ENCODE measurements at places on chromosomes 6 and 20. TPM values are rescaled to one million over a fixed set of nuclear protein-coding genes. Genes with fewer than 3 reads are reported as not detected.

C6orf118 gene
- total RNA-seq = not detected

FAM217A gene
- total RNA-seq = not detected

ESR1 gene
- total RNA-seq = 0.47 TPM

FAM209B gene
- total RNA-seq = 0.45 TPM

RHAG gene
- not detected for total RNA-seq

E2F1 gene
- 80.8 TPM for total RNA-seq

DNA sequence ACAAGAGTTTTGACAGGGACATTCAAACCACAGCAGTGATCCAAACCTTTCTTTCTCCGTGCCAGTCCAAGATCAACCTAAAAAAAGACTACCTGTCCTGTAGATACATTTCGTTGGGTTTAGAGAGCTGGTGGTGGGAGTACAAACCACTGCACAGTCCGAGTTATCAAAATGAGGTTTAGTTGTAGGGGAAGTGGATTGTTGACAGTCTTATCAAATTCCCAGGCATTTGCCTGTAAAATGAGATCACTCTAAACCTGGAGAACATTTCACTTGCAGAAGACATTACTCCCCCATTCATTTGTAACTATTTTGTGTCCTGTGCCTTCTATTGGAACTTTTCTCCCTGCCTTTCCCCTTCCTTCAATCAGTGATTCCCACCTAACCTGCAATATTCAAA, 469.6 kb upstream of the JARID2 start:
- no peak overlapping the region for H3K27ac ChIP-seq
- H3K4me1 ChIP-seq = no peaks in the 10 kb centered on the region
- H3K36me3 ChIP-seq = no peaks in the 10 kb centered on the region
- DNase-seq = no peak
- no peak overlapping the region for H3K4me3 ChIP-seq

GRCh38 chr6:105077596-105078385, 102.0 kb downstream of the POPDC3 start:
- H3K27ac ChIP-seq = no peak overlapping the region
- H3K27me3 ChIP-seq = peaks cover 14% of the 10 kb centered on the region
- H3K4me3 ChIP-seq = no peak overlapping the region
- H3K36me3 ChIP-seq = no peaks in the 10 kb centered on the region
- no peak for DNase-seq

DNA sequence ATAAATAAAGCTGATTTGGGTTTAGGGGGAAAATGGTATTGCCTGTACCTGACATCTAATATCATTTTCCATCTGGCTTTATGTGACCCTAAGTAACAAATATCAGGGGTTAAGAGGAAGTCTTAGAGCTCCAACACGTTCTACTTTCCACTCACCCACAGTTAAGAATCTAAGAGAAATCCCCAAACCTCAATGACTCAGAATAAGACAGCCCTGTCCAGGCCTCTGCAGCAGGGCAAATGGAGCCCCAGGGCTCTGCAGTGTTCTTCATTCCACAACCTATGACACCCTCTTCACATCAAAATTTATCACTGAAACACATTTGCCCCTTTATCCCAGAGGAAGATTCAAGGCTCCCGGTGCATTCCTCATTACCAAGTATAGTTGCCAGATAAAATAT, 20.3 kb upstream of the TENT5A start:
- H3K36me3 ChIP-seq = no peaks in the 10 kb centered on the region
- no peak for DNase-seq
- H3K27ac ChIP-seq = no peak overlapping the region
- peaks cover 4% of the 10 kb centered on the region for H3K4me1 ChIP-seq
- H3K4me3 ChIP-seq = no peak overlapping the region

DNA sequence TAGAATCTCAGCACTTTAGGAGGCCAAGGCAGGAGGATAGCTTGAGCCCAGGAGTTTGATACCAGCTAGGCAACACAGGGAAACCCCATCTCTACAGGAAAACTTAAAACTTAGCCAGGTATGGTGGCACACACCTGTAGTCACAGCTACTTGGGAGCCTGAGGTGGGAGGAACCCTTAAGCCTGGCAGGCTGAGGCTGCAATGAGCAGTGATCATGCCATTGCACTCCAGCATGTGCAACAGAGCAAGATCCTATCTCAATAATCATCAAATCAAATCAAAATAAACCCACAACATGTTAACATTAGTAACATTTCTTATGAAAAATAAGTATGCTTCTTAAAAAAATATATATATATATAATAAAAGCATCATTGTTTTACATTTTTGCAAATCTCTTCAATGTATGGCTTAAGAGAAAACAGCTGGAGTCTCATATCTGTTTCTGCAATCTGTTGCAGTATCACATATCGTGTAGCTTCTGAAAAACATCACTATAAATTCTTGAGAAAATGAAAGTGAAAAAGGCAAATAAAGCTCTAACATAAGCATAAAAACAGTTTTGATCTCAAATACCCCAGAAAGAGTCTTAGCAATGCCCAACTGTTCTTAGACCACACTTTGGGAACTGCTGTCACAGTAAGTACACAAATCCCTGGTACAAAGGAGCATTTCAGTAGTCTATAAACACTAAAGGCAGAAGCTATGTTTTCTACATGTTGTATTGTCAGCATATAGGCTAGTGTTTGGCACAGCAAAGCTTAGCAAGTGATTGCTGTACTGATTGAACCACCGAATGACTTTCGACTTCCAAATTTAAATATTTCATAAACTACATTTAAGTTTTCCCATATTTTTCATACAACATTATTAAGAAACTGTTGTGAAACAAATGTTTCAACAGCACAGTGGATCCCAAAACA, 8.0 kb downstream of the MMUT start:
- no peak for DNase-seq
- peaks cover 22% of the 10 kb centered on the region for H3K36me3 ChIP-seq
- no peak overlapping the region for H3K27ac ChIP-seq
- H3K4me3 ChIP-seq = no peak overlapping the region
- H3K27me3 ChIP-seq = no peaks in the 10 kb centered on the region

GRCh38 chr6:159973406-159973805, 4.5 kb downstream of the IGF2R start:
- no peaks in the 10 kb centered on the region for H3K27me3 ChIP-seq
- H3K4me1 ChIP-seq = peaks cover 78% of the 10 kb centered on the region
- DNase-seq = no peak
- H3K4me3 ChIP-seq = no peak overlapping the region
- peak overlapping the region; percentile 37 for H3K27ac ChIP-seq
- peaks cover 22% of the 10 kb centered on the region for H3K36me3 ChIP-seq

DNA sequence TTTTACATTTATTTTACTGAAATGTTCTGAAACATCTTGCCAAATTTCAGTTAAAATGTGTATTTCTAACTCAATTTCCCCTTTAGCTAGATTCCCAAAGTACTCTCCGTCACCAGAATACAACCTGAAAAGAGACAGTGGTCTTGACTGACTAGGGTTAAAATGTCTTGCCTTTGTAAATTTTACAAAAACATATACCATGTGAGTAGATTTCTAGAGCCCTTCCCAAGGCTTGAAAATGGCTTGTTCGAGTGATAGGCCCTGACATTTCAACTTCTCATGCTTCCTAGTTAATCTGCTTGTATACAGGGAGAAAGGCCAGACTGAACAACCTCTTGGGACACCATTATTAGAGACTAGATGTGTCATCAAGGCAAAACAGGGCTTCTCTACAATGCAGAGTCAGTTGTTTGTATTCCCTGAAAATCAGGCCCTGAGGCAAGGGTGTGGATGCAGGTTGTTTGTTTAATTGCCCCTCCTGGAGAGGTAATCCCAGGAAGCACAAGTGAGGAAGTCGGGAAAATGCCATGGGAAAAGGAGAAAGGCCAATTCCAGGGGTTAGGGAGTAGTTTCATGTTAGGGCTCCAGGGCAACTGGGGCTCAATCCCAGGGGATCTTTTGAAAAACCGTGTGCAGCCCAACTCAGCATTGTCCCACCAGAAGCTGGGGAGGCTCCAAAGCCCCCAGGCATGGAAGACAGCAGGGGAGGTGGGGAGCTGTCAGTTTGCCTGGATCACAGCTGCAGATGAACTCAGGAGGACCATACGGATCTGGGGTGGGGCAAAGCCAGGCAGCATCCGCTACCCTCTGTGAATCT, 11.6 kb upstream of the TFB1M start:
- H3K27me3 ChIP-seq = peaks cover 7% of the 10 kb centered on the region
- no peak overlapping the region for H3K27ac ChIP-seq
- no peak for DNase-seq
- peaks cover 15% of the 10 kb centered on the region for H3K4me1 ChIP-seq
- H3K36me3 ChIP-seq = no peaks in the 10 kb centered on the region
- H3K4me3 ChIP-seq = no peak overlapping the region

DNA sequence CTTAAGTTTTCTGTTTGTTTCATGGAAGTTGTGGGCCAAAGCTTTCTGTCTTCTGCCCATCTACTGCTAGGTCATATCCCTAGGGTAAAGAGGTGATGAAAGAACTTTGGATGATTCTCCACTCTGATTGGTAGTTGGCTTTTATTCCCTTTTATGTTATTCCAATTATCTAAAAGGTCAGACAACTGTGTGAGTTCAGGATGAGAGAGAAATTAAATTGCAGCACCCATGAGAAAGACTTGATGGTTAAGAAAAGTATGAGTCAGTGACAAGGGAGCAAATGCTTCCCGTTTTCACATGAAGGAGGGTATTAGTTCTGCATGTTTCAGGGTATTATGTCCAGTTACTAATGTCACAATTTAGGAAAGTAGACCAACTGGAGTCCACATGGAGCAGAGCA, 136.3 kb downstream of the CD109 start:
- no peaks in the 10 kb centered on the region for H3K36me3 ChIP-seq
- H3K4me1 ChIP-seq = no peaks in the 10 kb centered on the region
- H3K27me3 ChIP-seq = no peaks in the 10 kb centered on the region
- DNase-seq = no peak
- H3K27ac ChIP-seq = no peak overlapping the region
- no peak overlapping the region for H3K4me3 ChIP-seq

DNA sequence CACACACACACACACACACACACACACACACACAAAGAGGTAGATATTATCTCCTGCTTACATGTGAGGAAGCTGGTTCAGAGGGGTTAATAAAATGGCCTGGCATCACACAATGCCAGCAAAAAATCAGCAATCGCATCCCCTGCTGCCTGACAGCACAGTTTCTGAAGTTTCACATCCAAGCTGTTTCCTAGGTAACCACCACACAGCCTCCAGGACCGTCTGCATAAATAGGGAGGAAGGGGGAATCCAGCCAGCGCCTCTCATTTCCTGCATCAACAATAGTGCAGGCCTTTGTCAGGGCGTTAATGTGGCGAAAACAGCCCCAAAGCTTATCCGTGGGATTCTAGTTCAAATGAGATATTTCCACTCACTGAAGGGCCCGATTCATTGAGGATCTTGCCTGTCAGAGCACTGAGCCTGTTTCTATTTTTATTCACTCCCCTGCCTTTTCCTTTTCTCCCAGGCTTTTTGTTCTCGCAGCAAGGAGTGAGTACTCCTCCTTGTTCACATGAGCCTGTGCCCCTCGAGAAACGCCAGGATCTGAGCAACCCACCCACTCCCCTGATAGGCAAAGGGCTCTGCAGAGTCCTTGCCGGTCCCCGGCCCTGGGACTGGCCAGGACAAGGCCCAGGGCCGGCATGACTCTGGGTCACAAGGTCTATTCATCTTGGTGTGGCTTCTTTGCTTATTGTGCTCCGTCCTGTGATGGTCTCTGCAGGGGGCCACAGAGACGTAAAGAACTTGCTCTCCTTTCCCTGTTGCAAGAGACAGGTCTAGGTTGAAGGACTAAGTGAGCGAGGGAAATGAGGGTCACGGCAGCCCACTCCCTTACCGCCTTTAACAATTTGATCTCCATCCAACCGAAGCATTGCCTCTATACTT, 32.7 kb downstream of the TUBB2B start:
- H3K27me3 ChIP-seq = peaks cover 4% of the 10 kb centered on the region
- no peaks in the 10 kb centered on the region for H3K4me1 ChIP-seq
- no peak for DNase-seq
- no peak overlapping the region for H3K27ac ChIP-seq

DNA sequence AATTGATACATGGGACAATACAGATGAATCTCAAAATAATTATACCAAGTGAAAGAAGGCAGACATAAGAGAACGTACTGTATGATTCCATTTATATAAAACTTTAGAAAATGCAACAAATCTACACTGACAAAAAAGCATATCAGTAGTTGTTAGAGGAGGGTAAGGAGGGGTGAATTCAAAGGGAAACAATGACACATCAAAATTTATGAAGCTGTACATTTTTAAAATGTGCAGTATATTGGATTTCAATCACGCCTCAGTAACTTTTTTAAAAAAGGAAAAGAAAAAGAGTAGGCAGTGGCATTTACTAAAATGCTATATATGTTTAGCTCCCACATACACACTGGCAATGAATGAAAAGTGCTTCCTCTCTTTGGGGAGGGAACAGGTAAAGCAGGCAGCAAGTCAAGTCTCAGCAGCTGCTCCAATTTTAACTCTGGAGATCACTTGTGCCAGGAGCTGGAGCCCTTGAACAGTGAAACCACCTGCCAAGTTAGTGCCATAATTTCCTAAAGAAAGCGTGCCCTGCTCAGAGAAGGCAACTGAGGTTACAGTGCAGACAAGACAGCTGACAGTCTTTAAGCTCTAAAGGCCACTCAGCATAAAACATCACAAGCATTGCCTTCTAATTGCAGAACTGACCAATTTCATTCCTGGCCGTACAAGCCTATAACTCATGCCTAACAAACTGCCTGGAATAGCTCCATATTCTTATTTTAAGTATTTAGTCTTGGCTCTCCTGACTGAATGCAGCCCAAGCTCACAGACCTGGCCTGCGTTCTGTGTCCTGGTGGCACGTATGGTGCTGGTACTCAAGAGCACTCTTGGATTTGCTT, 10.9 kb downstream of the FKBP1A start:
- no peak for DNase-seq

GRCh38 chr6:37540390-37540789, 40.7 kb upstream of the CCDC167 start:
- H3K36me3 ChIP-seq = no peaks in the 10 kb centered on the region
- H3K27ac ChIP-seq = no peak overlapping the region
- no peak overlapping the region for H3K4me3 ChIP-seq

DNA sequence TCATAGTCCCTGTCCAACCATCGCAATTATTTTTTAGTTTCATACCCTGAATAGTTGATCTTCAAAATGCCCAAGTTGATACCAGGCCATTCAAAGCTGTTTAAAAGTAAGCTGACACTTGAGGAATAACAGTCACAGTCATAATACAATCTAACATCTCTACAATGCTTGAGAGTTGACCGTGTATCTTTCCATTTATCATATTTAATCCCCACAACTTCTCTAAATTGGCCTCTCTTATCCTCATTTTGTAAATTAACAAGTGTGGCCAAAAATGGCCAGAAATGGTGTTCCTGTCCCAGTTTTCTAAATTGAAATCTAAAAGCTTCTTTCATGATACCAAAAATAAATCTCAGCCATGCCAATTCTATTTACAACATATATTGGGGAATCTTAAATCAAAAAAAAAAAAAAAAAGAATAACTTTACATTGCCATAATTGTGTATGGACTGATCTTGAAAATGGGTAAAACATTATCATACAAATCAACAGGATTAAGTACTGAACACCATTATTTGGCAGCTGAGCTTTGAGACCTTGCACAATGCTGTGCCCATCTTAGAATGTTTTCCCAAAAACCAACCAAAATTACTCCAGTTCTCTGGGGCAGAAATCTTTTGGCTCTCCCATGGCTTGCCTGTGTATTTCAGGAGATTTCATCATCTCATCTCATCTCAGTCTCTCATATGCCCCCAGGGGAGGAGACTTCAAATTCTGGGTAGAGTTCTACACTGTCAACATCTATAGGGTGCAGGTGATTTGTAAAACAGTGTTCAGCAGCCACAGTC, 448.7 kb upstream of the JARID2 start:
- H3K27ac ChIP-seq = no peak overlapping the region
- no peaks in the 10 kb centered on the region for H3K36me3 ChIP-seq
- H3K27me3 ChIP-seq = peaks cover 4% of the 10 kb centered on the region
- no peak overlapping the region for H3K4me3 ChIP-seq
- H3K4me1 ChIP-seq = no peaks in the 10 kb centered on the region

- H3K36me3 ChIP-seq = no peaks in the 10 kb centered on the region
- DNase-seq = no peak
- no peaks in the 10 kb centered on the region for H3K4me1 ChIP-seq
- H3K27me3 ChIP-seq = no peaks in the 10 kb centered on the region
- no peak overlapping the region for H3K4me3 ChIP-seq
Observed at GRCh38 chr6:162140251-162140852, 587.2 kb downstream of the PRKN start.
